ENCODE measurements at places on chromosomes 3 and 15.

GRCh38 chr3:84136425-84136824 is 822.4 kb upstream of the CADM2 start:
- DNase-seq: no peak

DNA sequence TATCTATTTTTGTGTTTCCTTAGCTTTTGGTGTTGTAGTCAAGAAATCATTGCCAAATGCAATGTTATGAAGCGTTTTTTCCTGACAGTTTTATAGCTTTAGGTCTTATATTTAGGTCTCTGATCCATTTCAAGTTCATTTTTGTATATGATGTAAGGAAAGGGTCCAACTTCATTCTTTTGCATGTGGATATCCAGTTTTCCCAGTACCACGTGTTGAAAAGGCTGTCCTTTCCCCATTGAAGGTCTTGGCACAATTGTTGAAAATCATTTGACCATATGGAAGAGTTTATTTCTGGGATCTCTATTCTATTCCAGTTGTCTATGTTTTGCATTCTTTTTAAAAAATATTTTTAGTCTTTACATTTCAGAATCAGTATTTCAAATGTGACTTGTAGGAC is 14.6 kb upstream of the SNRPN start:
- no peak for DNase-seq

- DNase-seq: no peak
Observed at GRCh38 chr15:80156176-80156720, 3.4 kb downstream of the FAH start.

DNA sequence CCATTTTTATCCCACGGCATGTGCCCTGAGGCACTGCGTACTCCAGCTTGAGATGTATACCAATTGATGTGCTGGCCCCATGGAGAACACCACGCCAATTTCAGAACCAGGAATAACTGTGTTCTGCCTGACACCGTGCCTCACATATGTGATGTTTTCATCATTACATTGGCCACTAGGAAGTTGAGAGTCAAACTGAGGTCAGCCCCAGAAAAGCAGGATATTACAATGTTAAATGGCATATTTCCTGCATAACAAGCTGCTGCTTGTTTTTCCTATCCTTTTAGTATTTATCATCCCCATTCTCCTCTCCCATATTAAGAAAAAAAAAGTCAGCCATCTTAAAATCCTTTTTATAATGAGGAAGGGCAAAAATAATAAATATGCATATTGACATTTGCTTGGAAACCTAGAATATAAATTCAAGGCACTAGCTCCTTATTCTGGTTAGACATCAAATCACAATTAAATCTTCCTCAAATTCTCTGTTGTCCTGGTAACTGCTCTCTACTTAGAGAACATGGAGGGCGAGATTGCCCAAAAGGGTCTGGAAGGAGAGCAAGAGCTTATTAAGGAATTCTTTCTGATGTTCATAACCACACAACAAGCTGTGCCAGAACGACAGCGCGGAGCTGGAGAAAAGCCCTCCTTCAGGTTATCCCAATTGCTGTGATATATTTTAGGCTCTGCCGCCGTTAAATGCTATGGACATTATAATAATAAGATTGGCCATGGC is 112.6 kb downstream of the UACA start:
- no peak for DNase-seq

- DNase-seq: no peak
Observed at GRCh38 chr3:16357186-16358121, 92.4 kb downstream of the OXNAD1 start.

- DNase-seq: no peak
Observed at GRCh38 chr3:40923143-40923542, 276.2 kb upstream of the CTNNB1 start.

DNA sequence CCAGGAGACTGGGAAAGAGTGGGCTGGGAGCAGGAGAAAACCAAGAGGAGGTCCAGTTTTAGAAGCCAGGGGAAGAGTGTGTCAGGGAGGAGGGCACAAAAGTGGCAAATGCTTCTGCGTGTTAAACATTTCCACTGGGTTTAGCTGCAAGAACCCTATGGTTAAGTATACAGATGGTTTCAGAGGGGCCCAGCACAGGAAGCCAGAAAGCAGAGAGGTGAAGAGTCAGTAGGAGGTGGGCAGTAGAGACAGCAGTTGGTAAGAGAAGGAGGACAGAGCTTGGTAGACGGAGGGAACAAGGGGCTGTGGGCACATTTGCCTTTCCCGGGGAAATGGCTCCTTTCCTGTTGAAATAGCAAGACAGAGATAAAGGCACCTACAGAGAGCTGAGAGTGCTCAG is 133.8 kb downstream of the EPHB1 start:
- DNase-seq: no peak

DNA sequence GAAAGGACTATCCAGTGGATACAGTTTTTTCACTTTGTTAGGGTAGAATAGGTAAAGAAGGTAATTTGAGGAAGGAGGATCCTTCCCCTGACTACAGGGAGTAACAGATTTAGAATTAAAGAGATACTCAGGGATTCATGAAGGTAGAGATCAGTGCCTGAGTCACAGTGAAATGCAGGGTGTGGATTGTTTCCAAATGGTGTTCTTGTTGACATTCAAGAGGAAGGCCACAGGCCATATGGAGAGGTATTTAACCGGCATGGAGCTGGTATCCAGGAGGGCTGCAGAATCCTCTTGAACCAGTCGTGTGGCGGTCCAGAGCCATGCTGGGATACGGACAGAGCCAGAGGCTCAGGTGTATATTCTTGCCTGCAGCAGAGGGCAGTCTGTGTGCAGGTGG is 28.2 kb downstream of the GYG1 start:
- no peak for DNase-seq

DNA sequence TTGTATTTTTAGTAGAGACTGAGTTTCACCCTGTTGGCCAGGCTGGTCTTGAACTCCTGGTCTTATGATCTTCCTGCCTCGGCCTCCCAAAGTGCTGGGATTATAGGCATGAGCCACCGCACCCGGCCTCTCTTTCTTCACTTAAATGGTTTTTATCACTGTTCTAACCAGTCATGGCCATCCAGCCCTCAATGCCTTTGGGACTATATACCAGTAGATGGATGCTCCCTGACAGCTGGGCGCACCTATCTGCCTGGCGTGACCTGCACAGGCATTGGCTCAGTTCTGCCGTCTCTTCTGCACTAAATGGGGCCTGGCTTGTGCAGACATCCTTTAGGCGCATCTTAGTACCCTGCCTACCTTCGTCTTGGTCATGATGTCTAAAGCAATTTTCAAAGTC is 233.4 kb downstream of the ADAMTS17 start:
- no peak for DNase-seq

DNA sequence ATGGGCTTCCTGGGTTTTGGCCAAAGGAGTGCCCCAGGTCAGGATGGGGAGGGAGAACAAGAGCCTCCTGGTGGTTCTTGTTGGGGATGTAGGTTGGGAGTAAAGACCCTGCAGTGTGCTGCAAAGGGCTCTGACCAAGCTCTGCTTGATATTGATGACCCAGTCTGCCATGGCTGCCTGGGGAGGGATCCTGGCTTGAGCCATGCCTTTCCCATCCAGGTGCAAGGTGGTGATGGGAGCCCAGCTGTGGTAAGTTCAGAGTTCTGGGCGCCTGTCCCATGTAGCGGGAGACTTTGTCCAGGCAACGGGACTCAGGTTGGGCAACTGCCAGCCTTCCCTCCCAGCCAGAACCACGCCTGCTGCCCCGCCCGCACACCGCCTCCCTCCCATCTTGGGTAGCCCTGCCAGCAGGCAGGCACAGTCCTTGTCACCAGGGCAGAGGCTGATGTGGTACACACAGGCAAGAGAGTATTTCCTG is 2.6 kb downstream of the GNAI2 start:
- DNase-seq: no peak

DNA sequence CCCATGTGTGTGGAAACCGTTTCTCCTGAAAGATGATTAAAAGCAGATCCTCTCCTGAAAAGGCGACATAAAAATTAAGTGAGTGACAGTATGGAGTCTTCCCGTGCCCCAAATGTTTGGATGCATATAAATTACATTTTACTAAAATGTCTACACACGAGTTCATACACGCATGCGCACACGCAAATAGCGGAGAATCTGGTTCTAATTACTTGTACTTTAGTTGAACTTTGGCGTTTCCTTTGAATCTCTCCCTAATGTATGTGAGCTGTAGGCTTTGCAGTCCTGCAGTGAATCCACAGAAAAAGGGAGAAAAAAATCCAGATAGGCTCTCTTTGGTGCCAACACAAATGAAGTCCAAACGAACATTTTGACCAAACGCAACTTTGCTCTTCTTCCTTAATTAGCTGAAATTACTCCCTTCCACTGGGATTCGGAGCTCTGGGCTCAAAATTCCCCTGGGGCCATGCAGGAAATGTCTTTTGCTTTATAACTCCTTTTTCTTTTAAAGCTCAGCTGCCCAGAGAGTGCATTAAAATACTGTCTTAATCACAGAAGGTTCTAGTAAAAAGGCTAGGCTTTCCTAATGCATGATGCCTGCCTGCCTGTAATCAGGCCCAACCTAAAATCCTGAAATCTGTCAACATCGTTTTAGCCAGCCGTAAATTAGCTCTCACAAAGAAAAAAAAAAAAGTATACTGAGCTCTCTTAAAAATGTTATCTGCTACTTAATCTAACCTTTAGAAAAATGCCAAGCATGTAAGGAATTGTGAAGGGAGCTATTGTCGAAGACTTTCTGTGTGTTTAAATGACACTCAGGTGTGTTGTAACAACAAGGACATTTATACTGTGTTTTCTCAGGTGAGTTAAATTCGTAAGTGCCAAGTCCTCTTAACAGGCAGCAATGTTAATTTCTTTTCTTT is 26.2 kb downstream of the RARB start:
- no peak for DNase-seq

DNA sequence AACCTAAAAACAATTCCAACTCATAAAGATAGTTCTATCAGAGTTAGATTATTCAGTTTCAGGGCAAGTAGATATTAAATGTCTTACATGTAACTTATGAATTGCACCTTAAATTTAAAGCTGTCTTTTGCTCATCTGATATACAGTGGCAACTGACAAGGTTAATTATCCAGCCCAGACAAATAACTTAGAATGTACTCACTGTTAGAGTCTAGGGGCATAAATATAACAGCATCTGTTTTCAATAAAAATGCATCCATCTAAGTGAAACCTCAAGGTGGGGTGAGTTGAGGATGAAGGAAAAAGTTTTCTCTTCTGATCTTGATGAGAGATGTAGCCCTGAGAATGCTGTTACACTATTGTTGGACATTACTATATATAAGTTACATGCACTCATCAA is 112.6 kb downstream of the FBN1 start:
- no peak for DNase-seq

- no peak for DNase-seq
Observed at GRCh38 chr15:76309601-76310330, 1.5 kb downstream of the ETFA start.

DNA sequence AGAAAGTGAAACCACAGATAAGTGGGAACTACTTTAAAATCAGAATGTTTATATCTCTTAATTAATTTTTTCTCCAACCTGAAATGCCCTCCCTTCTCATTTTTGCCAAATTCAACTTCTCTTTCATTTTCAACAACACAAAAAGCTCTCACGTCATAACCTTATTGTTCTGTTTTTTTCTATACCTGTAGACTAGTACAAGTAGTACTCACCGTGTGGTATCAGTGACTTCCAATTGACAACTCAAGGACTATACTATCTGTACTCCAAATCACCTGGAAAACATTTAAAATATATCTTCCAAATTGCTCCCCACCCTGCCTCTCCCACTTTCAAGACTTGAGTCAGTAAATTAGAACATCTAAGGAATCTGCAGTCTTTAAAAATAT is 72.8 kb upstream of the ZNF280D start:
- no peak for DNase-seq

- DNase-seq: no peak
Observed at GRCh38 chr15:69793781-69794451, 303.8 kb downstream of the TLE3 start.

GRCh38 chr15:31274496-31275330 is 51.9 kb upstream of the KLF13 start:
- DNase-seq: no peak

GRCh38 chr15:51088585-51088984 is 6.1 kb downstream of the TNFAIP8L3 start:
- DNase-seq: no peak

DNA sequence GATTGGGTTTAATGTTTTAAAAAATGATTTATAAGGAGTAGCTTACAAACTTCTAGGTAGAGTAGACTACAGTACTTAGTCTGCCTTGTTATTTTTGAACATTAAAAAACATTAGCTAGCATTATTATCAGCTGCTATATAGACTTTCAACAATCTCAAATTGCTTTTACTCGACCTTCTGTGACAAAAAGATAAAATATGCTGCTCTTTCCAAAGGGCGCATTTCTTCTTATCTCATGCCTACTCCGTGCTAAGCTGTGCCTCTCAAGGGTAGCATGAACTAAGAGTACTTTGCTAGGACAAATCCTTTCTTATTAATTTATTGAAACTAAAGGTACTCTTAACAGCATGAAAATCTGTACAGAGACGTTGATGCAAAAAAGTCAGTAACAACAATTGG is 71.3 kb downstream of the SPRED1 start:
- no peak for DNase-seq

GRCh38 chr15:91992945-91993344 is 139.4 kb downstream of the SLCO3A1 start:
- DNase-seq: no peak

GRCh38 chr3:43726521-43726920 is 35.8 kb downstream of the ABHD5 start:
- no peak for DNase-seq

GRCh38 chr3:30632065-30632464 is 25.7 kb downstream of the TGFBR2 start:
- no peak for DNase-seq

DNA sequence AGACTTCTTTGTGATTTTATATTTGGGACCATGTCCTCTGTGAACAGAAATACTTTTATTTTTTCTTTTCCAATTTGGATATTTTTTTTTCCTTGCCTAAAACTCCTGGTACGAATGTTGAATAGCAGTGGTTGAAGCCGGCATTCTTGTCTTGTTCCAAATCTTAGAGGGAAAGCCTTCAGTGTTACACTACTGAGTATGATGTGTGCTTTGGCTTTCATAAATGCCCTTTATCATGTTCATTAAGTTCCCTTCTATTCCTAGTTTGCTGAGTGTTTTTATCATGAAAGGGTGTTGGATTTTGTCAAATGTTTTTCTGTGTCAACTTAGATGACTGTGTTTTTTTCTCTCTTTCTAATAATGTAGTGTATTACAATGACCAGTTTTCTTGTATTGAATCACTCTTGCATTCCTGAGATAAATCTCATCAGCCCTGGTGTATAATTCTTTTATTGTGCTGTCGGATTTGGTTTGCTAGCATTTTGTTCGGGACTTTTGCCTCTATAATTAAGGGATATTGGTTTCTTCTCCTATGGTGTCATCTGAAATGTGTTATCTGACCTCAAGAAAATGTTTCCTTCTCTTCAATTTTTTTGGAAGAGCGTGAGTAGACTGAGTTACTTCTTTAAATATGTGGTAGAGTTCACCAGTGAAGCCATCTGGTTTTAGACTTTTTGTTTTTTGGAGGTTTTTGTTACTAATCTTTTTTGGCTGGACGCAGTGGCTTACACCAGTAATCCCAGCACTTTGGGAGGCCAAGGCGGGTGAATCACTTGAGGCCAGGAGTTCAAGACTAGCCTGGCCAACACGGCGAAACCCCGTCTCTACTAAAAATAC is 33.3 kb downstream of the MAP1A start:
- DNase-seq: no peak

GRCh38 chr3:109161487-109162123 is 25.1 kb downstream of the C3orf85 start:
- DNase-seq: no peak

Data from stimulated activated CD4-positive, alpha-beta T cell treated with anti-CD3 and anti-CD28 coated beads, Interleukin-1b, Interleukin-23, amount 100 ng/mL, for 4 hours (primary cell).